ENCODE measurements at places on chromosomes 3 and 15.
A peak's percentile ranks its signal among the peaks of the same experiment; 100 is the strongest.

DNA sequence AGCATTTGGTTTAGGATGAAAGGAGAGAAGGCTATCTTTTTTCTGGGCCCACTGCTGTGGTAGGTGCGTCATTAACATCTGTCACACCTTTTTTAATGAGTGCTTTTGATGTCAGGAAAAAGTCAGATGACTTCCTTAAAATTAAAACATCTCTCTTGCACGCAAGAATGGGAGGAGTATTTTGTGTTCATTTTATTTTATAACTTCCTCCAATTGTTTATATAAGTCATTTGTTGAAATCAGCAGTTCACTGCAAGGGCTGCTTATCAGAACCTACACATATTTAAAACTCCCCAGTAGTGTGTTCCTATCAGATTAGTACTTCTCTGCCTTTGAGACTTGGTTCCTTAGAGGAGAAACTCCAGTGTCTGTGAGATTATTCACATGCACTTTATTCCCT, 143.8 kb downstream of the NEO1 start:
- no peak for DNase-seq

DNA sequence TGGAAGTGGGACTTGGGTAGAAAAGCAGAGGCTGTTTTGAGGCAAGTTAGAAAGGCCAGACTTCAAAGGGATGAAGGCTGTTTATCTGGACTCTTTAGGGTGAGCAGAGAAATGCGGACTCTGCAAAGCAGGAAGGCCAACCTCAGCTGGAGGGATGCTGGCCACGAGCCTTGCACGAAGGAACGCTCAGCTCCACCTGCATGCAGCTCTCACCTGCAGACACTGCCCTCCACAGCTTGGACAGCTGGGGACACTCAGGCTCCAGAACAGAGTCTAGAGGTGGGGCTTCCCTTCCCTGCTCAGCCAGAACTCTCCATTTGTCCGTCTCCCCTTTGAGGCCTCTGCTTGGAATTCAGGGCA, 229.7 kb downstream of the ADAMTS17 start:
- no peak for DNase-seq

GRCh38 chr15:67968564-67968963, 85.6 kb upstream of the PIAS1 start:
- DNase-seq: no peak

DNA sequence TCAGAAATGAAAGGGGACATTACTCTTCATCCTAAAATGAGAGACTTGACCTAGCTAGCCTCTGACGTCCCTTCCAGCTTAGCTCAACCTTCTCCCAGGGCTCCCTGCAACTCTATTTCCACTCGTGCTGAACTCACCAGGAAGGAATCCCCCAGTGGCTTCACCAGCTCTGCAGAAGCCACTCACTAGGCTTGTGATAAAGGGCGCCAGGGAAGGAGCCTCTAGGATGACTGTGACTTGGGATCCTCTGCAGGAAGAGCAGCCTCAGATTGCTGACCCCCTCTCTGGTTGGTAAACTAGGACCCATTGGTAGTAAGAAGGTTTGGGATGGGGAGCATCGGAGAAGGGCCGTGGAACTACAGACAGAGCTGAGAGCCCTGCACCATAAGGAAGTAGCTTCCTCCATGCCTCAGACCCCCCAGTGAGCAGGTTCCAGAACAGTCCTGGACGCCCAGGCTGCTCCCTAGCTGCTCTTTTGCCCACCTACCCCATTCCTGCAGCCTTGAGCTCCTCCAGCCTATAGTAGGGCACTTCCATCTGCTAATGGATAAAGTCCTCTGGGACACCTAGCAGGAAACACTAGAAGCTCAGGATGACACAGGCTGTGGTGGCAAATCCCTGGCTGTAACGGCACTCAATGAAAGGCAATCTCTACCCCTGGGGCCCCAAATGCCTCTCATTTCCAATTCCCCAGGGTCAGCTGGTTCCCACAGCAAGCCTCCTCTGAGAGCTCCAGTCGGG, 26.0 kb downstream of the PLA2G4F start:
- DNase-seq: no peak

GRCh38 chr3:120111898-120112297, 17.7 kb upstream of the GSK3B start:
- DNase-seq: no peak

DNA sequence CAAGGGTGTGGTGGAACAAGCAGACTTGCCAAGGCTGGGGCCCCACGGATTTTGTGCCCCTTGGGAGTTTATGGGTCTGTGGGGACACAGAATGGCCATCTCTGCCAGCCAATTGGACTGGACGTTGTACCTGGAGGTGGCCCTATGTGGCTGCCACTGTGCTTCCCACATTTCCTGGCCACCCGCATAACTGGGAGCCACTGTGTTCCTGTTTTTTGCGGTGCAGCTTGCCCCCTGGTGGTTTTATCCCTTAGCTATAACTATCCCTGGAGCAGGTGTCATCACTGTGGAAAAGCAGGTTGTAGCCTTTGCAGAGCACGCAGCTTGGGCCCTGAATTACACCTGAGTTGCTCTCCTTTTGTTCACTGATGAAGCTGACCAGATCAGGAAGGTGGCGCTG, 306.3 kb downstream of the ZPLD1 start:
- no peak for DNase-seq

DNA sequence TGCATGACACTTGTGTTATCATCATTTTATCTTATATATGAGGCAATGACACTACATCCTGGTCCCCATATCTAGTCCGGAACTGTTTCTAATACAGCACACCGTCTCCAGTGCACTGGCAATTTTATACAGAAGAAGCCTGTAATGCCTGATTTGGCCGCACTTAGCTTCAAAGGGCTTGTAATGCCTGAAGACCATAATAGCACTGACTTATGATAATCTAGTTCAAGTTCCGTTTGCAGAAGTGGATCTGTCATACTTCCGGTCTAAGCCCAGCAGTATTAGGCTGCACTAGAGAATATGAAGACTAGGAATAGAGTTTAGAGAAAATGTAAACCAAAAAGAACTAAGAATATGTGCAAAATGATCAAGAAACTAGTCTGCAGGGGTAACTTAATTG, 1.3 kb downstream of the BNIP2 start:
- peak; percentile 73 for DNase-seq

All from CD4-positive, alpha-beta T cell treated with Interferon alpha-2 for 1 hour (primary cell).